ENCODE measurements at places on chromosomes 6 and 20.

DNA sequence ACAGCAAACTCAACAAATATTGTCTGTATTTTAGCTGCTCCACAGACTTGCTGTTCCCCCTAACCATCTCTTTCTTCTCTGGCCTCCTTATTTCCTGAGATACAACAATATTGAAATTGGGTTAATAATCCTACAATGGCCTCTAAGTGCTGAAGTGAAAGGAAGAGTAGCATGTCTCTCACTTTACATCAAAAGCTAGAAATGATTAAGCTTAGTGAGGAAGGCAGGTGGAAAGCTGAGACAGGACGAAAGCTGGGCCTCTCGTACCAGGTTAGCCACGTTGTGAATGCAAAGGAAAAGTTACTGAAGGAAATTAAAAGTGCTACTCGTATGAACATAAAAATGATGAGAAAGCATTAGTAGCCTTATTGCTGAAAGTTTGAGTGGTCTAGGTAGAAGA, 63.8 kb downstream of the ELOVL5 start:
- DNase-seq, result no peak

GRCh38 chr6:168181876-168182275, 102.9 kb upstream of the FRMD1 start:
- no peak for DNase-seq

GRCh38 chr6:3026791-3027626, 27.3 kb downstream of the NQO2 start:
- no peak for DNase-seq

DNA sequence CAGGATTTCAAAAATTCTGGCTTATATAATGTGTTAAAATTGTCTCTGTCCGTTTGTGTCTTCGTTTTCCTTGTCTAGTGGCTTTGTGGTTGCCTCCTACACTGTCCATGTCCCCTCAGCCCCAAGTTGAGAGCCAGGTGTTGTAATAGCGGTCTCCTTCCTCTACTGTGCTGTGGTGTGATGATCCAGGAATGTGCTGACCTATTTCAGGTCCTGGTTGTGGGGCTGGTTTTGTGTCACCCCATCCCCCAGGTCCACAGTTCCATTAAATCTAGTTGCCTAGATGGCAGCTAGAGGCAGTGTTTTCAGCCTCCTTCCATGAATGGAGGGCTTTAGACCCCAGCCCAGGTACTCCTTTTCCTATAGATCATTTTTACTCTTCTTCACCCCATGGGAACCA, 128.7 kb downstream of the DNAH8 start:
- no peak for DNase-seq

- no peak for DNase-seq
Observed at GRCh38 chr20:23875606-23876237, 3.8 kb downstream of the CST5 start.

DNA sequence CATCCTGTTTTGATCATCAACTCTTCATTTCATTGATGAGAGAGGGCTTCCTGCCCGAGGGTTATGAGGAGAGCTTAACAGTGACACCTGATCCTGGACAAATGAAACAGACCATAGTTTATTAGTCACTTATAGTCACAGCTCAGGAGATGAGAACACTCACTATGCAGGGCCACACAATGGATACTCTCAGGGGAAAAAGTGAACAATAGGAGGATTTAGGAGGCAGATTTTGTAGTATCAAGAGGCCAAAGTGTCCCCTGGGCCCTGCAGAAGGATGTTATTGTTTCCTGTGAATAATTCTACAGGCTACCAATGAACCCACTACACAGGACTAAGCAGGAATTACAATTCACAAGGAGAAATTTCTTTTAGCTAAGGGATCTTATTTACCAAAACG, 772.8 kb upstream of the MAN1A1 start:
- no peak for DNase-seq

- no peak for DNase-seq
Observed at GRCh38 chr6:121395736-121396135, 39.7 kb upstream of the GJA1 start.

GRCh38 chr20:58017231-58017969, 211.1 kb downstream of the ANKRD60 start:
- DNase-seq, result no peak

DNA sequence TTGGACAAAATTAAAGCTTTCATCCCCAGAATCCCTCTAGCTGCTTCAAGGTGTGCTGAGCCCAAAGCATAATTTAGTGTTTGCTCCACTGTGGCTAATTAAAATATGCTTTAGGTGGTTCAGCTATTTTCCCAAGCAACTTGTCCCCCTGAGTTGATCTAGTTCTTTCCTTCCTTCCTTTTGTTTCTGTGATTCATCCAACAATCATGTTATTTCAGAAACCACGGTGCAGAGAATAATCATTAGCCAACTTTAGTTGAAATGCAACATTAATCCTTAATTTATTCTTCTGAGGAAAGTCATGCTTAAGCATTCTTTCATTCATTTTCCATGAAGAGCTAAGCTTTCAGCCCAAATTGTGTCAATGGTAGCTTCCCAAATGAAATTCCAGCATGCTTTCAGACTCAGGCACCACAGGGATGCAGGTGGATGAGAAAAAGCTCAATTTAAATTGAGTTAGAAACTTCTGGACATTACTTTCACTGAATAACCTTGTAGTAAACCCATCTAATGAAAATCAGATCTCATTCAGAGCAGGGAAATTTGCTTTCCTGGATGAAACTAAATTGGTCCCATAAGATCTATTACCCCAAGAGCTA, 209.0 kb upstream of the NT5E start:
- DNase-seq, result no peak

- DNase-seq, result no peak
Observed at GRCh38 chr6:77021778-77022177, 441.5 kb downstream of the HTR1B start.

- DNase-seq, result no peak
Observed at GRCh38 chr6:83108378-83108777, 40.9 kb downstream of the DOP1A start.

GRCh38 chr6:10793695-10794094, 44.6 kb downstream of the MAK start:
- DNase-seq, result no peak

- no peak for DNase-seq
Observed at GRCh38 chr20:9617940-9618339, 103.5 kb downstream of the LAMP5 start.

GRCh38 chr6:3484946-3485345, 28.1 kb upstream of the SLC22A23 start:
- DNase-seq, result no peak

DNA sequence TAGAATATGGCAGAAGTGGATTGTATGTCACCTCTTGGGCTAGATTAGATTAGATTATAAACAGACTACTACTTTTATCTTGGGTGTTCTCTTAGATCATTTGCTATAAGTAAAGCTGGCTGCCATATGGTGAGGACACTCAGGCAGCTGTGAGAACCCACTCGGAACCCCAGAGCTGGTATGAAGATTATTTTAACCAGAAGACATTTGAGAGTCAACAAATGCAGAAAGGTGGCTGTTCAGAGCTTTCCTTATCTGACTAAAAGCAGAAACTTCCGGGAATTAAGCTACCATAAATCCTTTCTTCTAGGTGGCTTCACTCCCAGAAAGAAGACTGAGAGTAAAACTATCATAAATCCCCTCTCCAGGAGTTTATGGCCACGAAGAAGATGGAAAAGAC, 91.9 kb downstream of the RNGTT start:
- no peak for DNase-seq

GRCh38 chr6:137216106-137216505, 3.1 kb downstream of the IFNGR1 start:
- DNase-seq, result no peak

- DNase-seq, result no peak
Observed at GRCh38 chr6:56280126-56280525, 32.7 kb upstream of the COL21A1 start.

DNA sequence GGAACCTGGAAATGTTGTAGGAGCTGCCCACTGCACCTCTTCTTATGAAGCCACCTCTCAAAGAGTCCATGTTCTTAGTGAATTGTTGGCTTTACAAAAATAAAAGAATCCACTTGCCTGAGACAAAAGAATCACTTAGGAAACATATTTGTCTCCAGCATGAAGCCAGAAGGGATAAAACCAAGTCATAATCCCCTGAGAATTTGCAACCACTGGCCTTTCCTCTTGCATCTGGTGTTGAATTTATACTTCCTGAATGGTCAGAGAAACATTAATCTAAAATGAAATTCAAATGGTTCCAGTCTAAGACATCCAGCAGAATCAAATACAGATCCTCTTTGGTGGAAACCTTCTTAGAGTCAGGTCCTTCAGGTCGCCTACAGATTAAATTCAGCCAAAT, 192.5 kb upstream of the ECI2 start:
- no peak for DNase-seq

DNA sequence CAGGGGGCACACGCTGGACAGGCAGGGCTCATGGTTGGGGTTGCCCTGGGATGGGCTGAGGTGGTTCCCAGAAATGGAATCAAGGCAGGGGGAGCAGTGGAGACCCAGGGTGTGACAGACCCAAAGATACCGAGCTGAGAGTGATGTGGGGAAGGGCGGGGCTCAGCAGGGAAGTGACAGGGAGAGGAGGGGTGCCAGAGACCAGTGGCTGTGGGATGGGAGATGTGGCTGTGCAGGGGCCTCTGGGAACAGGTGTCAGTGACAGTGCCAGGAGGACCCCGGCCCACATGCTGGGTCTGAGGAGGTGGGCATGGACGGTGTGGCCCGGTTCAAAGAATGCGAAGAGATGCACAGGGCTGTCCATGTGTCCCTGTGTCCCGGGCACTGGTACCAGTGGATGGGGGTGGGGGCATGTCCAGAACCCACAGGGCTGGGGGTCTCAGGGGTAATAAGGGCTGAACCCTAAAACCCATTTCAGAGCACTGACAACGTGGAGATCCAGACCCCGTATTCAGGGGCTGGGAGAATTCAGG, 1.0 kb downstream of the CABLES2 start:
- no peak for DNase-seq

GRCh38 chr20:41074441-41074840, 45.8 kb downstream of the TOP1 start:
- no peak for DNase-seq

DNA sequence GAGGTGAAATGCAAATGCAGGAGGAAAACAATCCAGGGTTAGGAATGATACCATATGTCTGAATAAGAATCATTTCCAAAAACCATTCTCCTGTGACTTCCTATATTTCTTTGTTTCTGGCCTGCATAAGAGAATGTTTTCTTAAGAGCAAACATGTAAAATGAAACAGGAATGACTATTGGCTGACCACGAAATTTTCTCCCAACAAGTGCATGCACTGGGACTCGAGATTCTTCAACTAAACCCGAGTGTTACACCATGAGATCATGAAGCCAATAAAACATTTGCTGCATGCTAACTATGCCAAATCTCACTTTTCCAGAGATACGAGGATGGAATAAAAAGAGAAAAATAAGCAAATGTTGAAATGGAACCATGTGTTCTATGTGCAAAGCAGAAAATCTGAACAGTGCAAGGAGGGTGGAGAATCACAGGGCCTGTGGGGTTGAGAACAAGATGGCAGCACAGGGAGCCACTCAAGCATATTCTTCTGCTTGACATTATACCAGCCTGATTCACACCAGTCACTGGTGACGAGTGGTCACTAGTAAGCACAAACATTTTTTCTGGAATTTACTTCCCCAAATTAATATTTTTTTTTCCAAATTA, 212.2 kb upstream of the FOXA2 start:
- no peak for DNase-seq

GRCh38 chr6:88454658-88455057, 288.5 kb upstream of the CNR1 start:
- no peak for DNase-seq

- no peak for DNase-seq
Observed at GRCh38 chr6:87705070-87705691, 3.1 kb upstream of the AKIRIN2 start.

DNA sequence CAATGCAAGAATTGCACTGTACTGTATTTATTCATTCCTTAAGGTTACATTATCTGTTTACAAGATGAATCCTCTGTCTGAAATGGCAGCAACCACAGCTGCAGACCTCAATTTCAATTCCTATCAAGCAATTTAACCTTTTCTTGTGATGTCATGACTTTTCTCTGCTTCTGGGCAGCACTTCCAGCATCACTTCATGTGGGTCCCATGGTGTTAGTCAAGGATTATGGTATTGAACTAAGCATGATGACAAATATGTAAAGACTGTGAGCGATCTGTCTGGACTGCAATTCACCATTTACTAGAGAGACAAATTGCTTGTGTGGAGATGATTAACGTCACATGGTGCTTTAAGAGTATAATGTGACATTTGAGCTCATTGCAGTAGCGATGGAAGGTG, 90.5 kb upstream of the CCN2 start:
- no peak for DNase-seq

DNA sequence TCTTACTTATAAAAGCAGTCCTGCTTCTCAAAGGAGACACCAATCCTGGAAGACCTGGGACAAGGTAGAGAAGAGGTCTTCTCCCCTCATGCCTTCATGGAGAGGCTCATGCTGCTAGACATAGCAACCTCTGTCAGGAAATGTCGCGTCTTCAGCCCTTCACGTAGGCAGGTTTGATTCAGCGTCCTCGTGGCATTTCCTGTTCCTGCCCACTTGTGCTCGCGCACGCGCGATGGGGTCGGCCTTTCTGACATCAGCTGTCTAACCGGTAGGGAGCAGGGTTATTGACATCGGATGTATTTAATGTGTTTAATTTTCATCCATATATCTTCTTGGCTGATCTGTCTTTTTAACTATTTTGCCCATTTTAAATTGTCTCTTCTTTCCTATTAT, 292.4 kb downstream of the THBS2 start:
- DNase-seq, result no peak

DNA sequence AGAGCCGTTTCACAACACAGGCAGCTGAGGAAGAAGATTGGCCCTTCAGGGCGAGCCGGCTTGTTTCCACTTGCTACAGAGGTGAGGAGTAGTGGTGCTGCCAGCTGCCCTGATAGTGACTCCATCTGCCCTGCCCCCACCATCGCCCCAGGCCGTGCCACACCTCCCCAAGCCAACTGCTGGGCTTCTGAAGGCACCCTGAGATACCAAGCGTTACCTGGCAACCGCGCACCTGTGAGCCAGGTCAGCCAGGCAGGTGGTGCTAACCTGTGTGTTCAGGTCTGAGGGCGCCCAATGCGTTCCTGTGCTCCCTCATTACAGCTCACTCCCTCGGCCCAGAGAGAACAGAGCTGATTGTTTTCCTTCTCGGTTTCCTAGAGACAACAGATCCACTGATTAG, 299.1 kb upstream of the ID4 start:
- no peak for DNase-seq

GRCh38 chr6:17361013-17361412, 32.4 kb upstream of the CAP2 start:
- no peak for DNase-seq

GRCh38 chr6:95923518-95923917, 92.3 kb upstream of the FUT9 start:
- no peak for DNase-seq

DNA sequence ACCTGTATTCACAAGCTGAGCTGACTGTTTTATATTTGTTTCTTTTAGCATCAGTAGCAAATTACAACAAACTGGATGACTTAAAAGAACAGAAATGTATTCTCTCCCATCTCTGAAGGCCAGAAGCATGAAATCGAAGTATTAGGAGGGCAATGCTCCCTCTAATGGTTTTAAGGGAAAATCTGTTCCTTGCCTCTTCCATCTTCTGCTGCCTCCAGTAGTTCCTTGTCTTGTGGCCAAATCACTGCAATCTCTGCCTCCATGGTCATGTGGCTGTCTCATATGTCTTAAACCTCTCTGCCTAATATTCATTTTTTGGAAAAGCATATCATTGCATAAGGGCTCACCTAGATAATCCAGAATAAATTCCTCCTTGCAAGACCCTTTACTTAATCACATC, 25.2 kb upstream of the ASCC3 start:
- no peak for DNase-seq

- no peak for DNase-seq
Observed at GRCh38 chr6:31879143-31879542, 346 bp upstream of the SLC44A4 start.
